B cell (primary cell): ENCODE measurements at places on chromosomes 3 and 15.

- no peak for DNase-seq
Measured at GRCh38 chr3:105613120-105613519, 246.4 kb downstream of the ALCAM start.

DNA sequence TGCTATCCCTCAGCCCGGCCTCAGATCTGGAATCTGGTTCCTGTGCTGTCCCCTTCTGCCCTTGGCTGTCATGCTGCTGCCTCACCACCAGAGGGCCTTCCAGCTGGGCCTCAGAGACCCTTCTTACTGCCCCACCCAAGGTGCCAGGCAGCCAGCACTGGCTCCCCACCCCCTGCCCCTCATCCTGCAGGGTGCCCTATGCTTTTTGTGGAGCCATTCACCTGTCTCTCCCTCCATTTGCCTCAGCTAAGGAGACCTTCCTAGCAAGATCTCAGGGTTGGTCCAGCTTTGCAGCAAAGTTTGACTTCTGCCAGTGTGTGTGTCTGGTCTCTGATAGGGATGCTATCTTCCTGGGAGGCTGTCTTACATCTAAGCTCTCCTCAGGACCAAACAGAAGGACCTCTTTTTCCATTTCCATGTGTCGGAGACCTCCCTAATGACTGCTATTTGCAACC is 1.9 kb upstream of the VWA5B2 start:
- DNase-seq, result peak; percentile 69

- no peak for DNase-seq
Measured at GRCh38 chr15:53401503-53401902, 358.0 kb downstream of the WDR72 start.

GRCh38 chr15:48040166-48040817 is 80.5 kb upstream of the SLC24A5 start:
- DNase-seq, result no peak

DNA sequence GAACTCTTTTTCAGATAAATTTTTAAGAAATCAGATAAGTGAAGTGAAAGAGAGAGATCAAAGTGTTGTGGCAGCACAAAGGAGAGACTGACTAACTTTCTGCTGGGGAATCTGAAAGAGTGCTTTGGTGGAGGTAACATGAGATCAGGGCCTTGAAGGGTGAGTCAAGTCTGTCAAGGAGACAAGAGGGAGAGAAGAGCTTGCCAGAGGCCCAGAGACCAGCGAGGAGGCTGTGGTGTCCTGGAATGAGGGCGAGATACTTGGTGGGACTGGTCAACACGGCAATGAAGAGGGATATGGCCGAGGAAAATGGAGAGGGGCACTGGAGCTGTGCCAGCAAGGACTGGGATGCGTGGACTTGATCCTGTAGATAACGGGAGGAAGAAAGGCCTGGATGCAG is 4.6 kb downstream of the TADA3 start:
- no peak for DNase-seq

- DNase-seq, result peak; percentile 34
Measured at GRCh38 chr3:186997061-186997460, 66.7 kb downstream of the ST6GAL1 start.

DNA sequence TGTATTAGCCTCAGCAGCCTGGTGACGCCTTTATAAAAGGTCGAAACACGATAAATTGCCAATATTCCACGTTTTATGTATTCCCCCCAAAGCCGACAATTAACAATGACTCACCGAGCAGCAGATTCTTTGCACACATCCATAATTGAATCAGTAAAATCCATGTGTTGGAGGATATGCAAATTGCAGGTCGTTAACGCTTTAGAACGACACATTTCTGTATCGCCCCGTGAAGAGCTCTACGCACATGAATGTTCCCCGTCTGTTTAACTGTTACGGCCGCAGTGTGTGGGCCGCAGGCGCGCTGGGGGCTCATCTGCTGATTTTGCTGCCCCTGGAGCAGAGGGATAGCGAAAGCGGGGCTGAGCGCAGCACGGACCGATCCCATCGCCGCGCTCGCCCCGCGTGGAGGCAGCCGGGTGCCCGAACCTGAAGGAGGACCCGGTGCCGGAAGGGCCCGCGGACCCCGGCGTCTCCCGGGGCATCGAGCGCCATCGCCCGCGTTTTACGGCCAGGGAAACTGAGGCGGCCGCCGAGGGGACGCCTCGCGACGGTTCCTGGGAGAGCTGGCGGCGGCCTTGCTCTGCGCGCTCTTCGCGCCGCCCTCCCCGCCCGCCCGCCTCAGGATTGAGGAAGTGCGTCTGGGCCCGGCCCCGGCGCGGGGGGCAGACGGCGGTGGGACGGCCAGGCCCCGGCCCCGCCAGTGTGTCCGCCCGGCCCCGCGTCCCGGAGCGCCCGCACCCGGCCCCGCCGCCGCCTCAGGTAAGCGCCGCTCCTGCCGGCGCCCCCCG is at the start of gene LRRK1:
Gene LRRK1 (plus strand): TSS at position 668 of the 791 bp plus-strand sequence. CDS start 5,276 bp downstream, outside the sequence.
- peak; percentile 82 for DNase-seq

GRCh38 chr3:123584284-123584987 is 417 bp downstream of the HACD2 start:
- no peak for DNase-seq

- DNase-seq, result no peak
Measured at GRCh38 chr15:97736748-97737147, 223.8 kb upstream of the ARRDC4 start.

DNA sequence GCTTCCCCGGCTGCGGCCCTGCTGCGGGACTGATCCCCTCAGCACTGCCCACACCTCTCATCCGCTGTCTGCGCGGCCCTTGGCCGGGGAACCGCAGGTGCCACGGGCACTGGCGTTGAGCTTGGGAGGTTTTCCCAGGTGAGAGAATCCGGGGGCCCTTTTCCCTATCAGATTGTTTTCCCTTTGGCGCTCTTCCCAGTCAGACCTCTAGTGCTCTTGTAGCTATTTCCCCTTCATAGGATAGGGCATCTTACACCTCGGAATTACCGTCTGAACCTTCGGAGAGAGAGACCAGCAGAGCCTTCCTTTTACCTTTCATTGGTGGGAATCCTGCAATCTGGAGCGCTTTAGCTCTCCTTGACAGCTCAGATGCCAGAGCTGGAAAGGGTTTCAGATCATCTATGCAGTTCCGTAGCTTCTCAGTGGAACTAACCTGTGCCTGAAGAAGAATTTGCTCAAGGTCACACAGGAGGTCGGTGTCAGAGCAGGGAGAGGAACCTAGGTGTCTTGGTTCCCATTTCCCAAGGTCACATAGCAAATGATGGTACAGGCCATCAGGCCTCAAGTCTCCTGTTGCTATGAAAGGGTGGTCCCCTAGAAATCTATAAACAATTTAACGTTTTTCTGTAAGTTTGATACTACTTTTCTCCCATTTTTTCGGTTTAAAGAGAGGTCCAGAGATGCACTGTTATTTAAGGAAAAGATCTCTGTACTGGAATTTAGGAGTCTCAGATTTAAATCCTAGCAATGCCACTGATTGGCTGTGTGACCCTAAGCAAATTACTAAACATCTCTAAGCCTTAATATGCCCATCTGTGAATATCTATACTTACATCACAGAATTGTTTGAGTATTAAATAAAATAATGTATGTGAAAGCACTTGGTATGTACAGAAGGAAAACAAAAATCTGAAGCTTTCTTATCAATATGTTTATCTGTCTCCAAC is 916 bp downstream of the IDH3A start:
- DNase-seq, result no peak
